ENCODE measurements at places on chromosomes 1 and 21.

DNA sequence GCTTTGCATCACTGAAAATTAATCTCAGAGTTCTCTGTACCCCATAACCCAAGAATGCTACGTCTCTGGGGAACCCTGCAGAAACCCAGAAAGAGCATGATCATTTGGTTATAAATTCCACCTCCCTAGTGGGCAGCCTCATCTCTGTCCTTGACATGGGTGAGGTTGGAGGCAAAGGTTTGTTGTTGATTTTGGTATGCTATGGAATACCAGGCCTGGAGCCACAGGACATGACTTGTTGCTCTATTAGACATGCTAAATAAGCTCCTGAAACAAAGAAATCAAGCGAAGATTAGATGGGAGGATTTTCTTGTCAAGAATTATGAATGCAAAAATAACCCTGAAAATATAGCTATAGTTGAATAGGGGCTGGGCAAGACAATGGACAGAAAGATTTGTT, 197.4 kb upstream of the CAMK1G start:
- no peaks in the 10 kb centered on the region for H3K27me3 ChIP-seq
- H3K4me3 ChIP-seq = no peak overlapping the region
- H3K36me3 ChIP-seq = no peaks in the 10 kb centered on the region
- no peaks in the 10 kb centered on the region for H3K4me1 ChIP-seq
- H3K27ac ChIP-seq = no peak overlapping the region

DNA sequence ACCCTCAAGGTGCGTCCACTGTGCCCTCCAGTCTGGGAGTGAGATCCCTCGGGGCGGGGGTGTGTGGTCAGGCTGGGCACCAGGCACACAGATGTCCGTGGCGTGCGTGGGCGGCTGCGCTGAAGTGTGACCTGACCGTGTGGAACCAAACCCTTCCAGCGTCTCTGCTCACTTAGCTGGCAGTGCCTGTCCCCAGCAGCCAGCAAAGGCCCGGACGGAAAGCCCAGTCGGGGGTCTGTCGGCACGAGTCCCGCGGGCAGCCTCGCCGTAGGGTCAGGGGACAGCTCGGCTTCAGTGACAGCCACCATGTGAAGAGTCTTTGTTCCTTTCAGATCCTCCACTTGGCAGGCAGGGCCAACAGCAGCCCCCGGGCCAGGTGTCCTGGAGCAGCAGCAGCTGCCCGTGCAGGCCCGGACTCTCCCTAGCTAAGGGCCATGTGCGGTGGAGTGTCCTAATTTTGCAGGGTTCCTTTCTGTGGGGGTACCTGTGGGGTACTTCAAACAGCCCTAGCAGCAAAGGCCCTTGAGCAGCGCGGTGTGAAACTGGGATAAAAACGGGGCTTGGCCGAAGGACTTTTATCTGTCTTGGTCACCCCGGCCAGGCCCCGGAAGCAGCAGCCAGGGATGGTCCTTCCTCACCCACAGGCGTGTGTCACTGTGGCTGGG, 11.6 kb downstream of the TTLL10 start:
- H3K4me1 ChIP-seq = peaks cover 3% of the 10 kb centered on the region
- DNase-seq = no peak
- H3K4me3 ChIP-seq = no peak overlapping the region

- peaks cover 24% of the 10 kb centered on the region for H3K27me3 ChIP-seq
- H3K4me1 ChIP-seq = no peaks in the 10 kb centered on the region
- DNase-seq = no peak
- no peak overlapping the region for H3K27ac ChIP-seq
Measured at GRCh38 chr1:202203238-202204039, 9.8 kb downstream of the LGR6 start.

- H3K27ac ChIP-seq = no peak overlapping the region
- no peak overlapping the region for H3K4me3 ChIP-seq
- no peak for DNase-seq
- no peaks in the 10 kb centered on the region for H3K27me3 ChIP-seq
- no peaks in the 10 kb centered on the region for H3K36me3 ChIP-seq
- peaks cover 1% of the 10 kb centered on the region for H3K4me1 ChIP-seq
Measured at GRCh38 chr1:101971304-101971703, 25.4 kb downstream of the OLFM3 start.

DNA sequence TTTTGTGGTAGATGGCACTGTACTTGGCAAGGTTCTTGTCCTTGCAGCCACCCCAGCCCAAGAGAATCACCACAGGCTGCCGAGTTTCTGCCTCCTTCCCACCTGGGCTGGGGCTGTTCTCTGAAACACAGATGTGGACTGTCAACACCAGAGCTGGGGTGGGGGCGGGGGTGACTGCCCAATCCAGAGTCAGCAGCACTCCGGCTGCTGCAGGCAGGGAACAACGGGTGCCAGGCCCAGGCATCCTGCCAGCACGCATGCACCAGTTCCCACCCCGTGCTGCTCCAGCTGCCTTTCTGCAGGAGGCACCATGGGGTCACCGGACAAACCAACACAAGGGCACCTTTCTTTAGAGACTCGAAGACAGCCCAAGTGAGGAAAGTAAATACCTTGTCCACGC, 14.1 kb downstream of the TMEM53 start:
- no peaks in the 10 kb centered on the region for H3K27me3 ChIP-seq
- no peak overlapping the region for H3K4me3 ChIP-seq
- peaks cover 3% of the 10 kb centered on the region for H3K4me1 ChIP-seq
- H3K27ac ChIP-seq = no peak overlapping the region
- no peaks in the 10 kb centered on the region for H3K36me3 ChIP-seq
- DNase-seq = no peak

DNA sequence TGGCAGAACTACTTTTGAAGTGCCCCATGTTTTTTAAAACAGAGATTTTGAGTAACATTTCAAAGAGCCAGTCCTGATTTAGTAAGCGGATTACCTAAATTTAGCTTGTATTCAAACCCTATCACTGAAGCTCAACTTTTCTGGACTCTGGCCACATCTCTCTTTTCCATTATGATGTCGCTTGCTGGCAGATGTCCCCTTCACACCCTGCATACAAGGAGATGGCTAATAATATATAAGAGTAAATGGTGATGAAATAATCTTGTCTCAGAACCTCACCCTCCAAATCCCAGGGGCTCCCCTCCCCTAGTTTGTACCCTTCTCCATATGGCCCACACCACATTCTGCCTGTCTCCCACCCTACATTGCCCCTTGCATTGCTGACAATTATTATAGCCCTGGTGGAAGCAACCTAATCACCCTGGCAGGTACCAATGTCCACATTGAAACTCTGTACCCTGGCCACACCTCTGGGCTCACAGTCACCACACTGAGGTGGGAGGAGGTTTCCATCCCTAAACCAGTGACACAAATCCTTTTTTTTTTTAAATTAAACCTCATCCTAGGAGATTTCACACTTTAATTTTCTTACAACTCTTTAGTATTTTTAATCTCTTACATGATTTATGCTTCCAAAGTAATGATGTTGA, 106.0 kb upstream of the SYT6 start:
- no peaks in the 10 kb centered on the region for H3K36me3 ChIP-seq
- no peak overlapping the region for H3K4me3 ChIP-seq
- no peaks in the 10 kb centered on the region for H3K27me3 ChIP-seq
- H3K27ac ChIP-seq = no peak overlapping the region
- H3K4me1 ChIP-seq = peaks cover 5% of the 10 kb centered on the region
- no peak for DNase-seq

DNA sequence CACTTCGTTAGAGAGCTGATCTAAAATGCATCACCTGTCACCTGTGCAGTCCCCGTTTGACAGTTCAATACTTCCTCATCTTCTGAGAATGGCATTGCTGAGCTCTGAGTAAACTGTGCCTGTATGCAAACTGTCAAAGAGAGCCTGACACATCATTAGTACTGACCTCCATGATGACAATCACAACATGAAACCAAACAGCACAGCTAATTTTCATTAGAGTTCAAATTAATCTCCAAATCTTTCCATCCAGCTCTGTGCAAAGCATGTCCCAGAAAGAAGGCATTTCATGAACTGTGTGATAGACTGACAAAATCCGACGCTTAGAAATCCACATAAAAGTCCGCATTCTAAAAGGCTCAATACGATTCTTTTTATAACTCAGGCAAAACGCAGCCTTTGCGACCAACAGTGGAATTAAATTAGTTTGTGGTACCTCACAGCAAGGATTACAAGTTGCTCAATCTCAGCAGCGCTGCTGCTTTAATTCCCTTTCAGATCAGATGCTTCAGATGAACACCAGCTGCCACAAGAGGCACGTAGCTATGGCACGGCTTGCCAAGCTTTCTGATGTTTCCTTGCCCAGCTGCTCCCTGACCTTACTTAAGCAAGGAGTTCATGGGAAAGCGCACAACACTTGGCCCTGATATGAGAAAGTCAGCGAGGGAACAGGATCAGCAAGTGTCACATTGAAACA, 765.5 kb upstream of the PRMT6 start:
- peaks cover 38% of the 10 kb centered on the region for H3K4me1 ChIP-seq
- H3K27me3 ChIP-seq = no peaks in the 10 kb centered on the region
- H3K36me3 ChIP-seq = no peaks in the 10 kb centered on the region
- H3K4me3 ChIP-seq = no peak overlapping the region

GRCh38 chr1:179141592-179142251, 59.9 kb downstream of the TOR3A start:
- H3K27ac ChIP-seq = no peak overlapping the region
- H3K4me3 ChIP-seq = no peak overlapping the region
- no peaks in the 10 kb centered on the region for H3K27me3 ChIP-seq
- H3K36me3 ChIP-seq = no peaks in the 10 kb centered on the region

DNA sequence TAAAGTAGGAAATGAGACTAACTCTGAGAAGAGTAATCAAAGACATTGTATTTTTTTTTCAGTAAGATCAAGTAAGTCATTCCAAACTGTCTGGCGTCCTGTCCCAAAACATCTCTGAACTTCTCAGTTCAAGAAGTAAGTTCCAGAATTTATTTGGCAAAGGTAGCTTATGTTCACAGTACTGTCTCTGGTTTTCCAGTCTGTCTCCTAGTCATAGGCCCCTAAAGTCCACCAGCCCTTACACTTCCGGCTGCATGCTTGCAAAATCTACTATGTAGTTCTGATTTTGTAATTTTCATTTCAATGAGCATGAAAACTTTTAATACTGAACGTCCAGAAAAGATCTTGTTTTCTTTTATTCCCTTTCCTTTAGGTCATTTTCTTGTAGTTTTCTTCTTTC, 61.4 kb upstream of the S1PR1 start:
- no peak for DNase-seq
- H3K36me3 ChIP-seq = no peaks in the 10 kb centered on the region
- no peak overlapping the region for H3K4me3 ChIP-seq
- H3K4me1 ChIP-seq = peaks cover 6% of the 10 kb centered on the region

GRCh38 chr1:202974856-202975255, 7.8 kb upstream of the CYB5R1 start:
- DNase-seq = no peak
- no peaks in the 10 kb centered on the region for H3K4me1 ChIP-seq
- no peak overlapping the region for H3K27ac ChIP-seq

Data from neuronal stem cell (in vitro differentiated cells).